ENCODE measurements at places on chromosomes 2 and 18.
A peak's percentile ranks its signal among the peaks of the same experiment; 100 is the strongest.

- DNase-seq, result no peak
These were observed 157.0 kb upstream of the SH3BP4 start for GRCh38 chr2:234794866-234795265.

DNA sequence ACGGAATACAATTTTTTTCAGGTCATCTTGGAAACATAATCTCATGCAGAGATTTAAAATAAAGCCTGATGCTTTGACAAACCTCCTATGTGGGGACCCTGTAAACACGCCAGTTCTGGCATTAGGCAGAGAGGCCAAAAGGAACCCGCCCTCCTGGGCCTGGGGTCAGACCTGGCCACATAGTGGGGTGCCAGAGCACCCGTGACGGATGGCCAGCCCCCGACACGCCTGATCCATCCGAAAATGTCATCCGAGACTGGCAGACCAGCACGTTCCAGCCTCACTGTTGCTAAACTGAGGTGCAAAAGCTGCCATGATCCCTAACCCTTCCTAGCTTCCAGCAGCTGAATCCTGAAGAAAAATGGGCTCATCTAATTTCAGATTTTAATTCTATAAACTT, 222.6 kb upstream of the SALL3 start:
- DNase-seq, result no peak

GRCh38 chr2:159124931-159125467, 156.6 kb downstream of the TANC1 start:
- no peak for DNase-seq

DNA sequence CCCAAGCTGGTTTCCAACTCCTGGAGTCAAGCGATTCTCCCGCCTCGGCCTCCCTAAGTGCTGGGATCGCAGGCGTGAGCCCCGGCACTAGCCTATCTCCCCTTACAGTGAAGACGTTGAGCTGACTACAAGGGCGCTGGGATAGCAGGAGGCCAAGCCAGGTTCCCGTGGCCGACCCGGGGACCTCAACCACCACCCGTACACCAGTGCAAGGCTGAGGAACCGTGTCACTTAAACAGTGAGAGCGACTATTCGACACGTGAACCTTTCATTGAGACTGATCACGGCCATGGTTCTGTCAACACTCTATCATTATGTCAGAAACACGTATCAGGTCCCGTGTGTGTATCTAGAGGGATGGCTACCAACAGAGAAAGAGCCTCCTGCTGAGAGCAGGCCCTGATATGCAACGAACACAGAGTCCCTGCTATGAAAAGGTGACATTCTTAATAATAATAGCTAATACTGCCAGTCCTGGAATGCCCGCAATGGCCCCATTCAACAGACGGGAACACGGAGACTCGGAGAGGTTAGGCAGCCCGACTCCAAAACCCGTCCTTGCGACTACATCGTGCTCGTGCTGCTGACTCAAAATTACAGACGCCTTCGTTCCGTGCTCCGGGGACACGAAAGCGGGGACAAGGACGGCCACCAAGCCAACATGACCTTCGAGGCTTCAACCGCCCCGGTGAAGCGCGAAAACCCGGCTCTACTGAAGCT, 833 bp downstream of the AFG3L2 start:
- DNase-seq, result peak; percentile 8

DNA sequence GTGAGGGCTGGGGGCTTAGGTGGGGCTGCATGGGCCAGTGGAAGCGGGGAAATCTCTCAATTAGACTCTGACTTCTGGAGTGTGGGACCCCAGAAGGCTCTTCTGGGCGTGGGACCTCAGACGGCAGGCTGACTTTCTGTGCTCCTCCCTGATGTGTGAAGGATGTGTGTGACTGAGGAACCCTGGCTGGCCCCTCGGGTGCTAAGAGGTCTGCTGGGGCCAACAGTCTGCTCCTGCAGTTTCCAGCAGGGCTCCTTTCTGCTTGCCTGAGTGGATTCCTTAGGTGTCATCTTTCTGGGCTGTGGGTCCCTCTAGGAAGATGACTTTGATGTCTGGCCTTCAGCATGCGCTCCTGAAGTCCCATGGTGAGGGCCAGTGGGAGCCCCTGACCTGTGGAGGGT, 167.5 kb downstream of the DYSF start:
- DNase-seq, result no peak

GRCh38 chr2:42829671-42830440, 37.5 kb upstream of the HAAO start:
- no peak for DNase-seq

- no peak for DNase-seq
These were observed 9.5 kb upstream of the INPP1 start for GRCh38 chr2:190333928-190334327.

- DNase-seq, result no peak
These were observed 246.9 kb upstream of the PARD3B start for GRCh38 chr2:204298404-204298803.

DNA sequence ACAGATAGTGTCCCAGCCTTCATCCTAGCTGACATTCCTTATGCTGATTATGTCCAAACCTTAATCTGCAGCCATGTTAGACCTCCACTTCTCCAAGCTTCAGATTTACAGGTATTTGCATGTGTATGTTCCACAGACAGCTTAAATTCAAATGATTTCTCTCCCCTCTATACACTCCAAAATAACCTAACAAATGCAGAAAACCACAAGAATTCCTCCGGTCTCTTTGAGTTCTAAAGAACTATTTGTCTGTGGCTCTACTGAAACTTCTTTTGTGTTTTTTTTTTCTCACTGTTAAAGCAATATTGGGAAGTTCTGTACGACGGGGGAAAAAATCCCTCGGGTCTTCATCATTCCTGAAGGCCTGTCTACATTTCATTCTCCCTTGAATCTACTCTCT, 8.6 kb downstream of the NDUFS1 start:
- DNase-seq, result no peak
